ENCODE measurements at places on chromosomes 12 and 14.

GRCh38 chr12:46518169-46518568 is 145.6 kb upstream of the SLC38A2 start:
- DNase-seq = no peak

GRCh38 chr12:53184828-53185227 is 4.1 kb upstream of the CSAD start:
- DNase-seq = no peak

- peak; percentile 98 for DNase-seq
Observed at GRCh38 chr12:7018350-7019042, at the start of gene LPCAT3. Gene LPCAT3, minus strand, starts transcription at chr12:7018476. Its CDS starts 52 bp downstream, at chr12:7018424.

DNA sequence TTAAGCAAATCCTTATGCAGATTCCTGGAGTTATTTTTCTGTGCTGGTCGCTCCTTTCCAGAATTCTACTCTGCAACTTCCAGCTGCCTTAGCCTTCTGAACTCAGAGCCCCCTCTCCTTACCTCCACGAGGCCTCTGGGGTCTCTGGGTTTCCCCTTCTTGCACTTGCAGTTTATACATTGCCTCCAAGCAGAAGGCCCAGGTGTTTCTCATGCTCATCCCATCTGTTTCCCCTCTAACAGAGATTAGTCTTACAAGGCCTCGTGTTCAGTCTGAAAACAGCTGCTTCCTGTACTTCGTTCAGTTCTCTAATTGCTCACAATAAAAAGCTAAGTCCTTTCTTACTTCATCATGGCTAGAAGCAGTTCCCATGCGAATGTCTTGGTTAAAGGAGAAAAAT is 134.4 kb upstream of the FGD4 start:
- DNase-seq = no peak

DNA sequence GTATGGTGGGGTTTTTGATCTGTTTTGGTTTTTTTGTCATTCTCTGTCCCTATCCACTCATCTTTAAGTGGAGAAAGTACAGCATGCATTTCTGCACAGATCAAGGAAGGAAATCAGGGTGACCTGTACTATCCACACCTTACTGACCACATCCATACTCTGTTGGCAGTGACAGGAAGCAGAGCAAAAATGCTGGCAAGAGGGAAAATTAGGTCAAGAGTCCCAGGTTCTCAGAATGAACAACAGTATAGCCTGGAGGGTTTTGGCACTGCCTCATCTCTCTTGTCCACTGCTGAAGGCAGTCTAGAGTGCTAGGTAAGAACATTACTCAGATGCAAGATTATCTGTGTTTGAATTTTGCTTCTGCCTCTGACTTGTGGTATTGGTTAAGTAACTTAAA is 70.7 kb downstream of the TAOK3 start:
- peak; percentile 53 for DNase-seq
